HEK293T (cell line): ENCODE measurements at places on chromosomes 13 and 19.

- no peak for DNase-seq
These were observed 74.6 kb downstream of the GNG7 start for GRCh38 chr19:2627855-2628254.

GRCh38 chr13:41595298-41595697 is 137.9 kb downstream of the RGCC start:
- DNase-seq = no peak

DNA sequence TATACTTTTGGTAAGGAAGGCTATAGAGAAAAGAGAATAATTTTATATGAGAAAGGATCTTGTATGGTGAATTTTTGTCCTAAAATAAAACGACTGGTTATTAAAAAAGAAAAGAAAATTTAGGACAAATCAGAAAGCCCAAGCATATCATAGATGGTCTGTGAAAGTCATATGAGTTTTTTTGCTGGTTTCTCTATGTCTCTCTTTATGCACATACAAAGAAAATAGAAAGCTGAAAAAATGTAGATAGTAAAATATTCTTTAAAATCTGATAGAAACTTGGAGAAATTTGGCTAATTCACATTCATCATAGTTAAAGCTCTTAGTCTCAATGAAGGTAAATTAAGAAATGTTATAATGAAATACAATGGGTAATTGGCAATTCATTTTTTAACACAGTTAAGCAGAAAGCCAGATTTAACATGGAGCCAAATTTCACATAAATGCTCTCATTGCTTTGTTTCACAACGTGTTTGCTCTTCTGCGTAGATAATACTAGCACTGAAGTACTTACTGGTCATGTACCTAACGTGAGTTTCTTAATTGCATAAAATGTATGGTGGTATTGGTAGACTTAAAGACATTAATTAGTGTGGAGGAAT is 621.5 kb upstream of the ATXN8OS start:
- DNase-seq = no peak

GRCh38 chr19:39167461-39168257 is 29.1 kb upstream of the NCCRP1 start:
- no peak for DNase-seq

GRCh38 chr13:43368003-43368402 is 344.6 kb downstream of the DNAJC15 start:
- DNase-seq = no peak

GRCh38 chr13:21445759-21446158 is 13.3 kb downstream of the ZDHHC20 start:
- no peak for DNase-seq

- no peak for DNase-seq
These were observed 379.0 kb downstream of the OXGR1 start for GRCh38 chr13:96615252-96615651.

DNA sequence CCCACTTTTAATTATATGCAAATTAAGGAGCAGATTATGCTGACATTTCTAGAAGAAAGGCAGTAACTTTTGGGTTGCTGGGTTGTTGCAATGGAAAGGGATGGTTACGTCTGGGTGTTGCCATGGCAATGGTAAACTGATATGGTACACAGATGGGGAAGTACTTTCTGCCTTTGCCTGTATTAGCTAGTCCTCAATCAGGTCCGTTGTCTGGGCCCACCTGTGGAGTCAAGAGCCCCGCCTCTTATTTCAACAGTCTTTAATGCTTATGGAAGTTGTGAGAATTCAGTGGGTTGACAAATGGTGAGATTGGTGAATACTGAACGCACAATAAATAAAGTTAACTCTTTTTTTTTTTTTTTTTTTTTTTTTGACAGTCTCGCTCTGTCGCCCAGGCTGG is 30.6 kb upstream of the DPP9 start:
- no peak for DNase-seq
